Mesothelial cell of epicardium (in vitro differentiated cells): ENCODE measurements at places on chromosomes 6 and 20. TPM values are rescaled to one million over a fixed set of nuclear protein-coding genes. Genes with fewer than 3 reads are reported as not detected.
A peak's percentile ranks its signal among the peaks of the same experiment; 100 is the strongest.

DNA sequence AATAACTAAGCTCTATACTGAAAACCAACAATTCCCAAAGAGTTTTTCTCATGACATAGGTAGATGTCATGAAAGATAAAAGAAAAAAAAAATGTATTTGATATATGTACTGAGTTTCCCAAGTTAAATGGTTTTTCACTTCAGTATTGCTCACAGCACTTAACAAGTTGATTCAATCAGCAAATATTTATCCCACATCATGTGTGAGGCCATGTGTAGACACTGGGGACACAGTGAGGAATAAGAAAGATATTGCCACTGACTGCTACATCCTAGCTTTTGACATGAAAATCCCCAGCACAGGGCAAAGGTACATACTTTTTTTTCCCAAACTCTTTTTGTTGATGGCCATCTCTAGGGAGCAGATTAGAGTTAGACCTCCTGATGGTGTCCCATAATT is 25.3 kb downstream of the SPTLC3 start:
- no peaks in the 10 kb centered on the region for H3K27me3 ChIP-seq
- H3K27ac ChIP-seq: no peak overlapping the region
- DNase-seq: no peak

- peaks cover 3% of the 10 kb centered on the region for H3K36me3 ChIP-seq
- H3K27ac ChIP-seq: no peak overlapping the region
- H3K4me3 ChIP-seq: no peak overlapping the region
These were observed 163.9 kb upstream of the STXBP5 start for GRCh38 chr6:147040121-147040910.

DNA sequence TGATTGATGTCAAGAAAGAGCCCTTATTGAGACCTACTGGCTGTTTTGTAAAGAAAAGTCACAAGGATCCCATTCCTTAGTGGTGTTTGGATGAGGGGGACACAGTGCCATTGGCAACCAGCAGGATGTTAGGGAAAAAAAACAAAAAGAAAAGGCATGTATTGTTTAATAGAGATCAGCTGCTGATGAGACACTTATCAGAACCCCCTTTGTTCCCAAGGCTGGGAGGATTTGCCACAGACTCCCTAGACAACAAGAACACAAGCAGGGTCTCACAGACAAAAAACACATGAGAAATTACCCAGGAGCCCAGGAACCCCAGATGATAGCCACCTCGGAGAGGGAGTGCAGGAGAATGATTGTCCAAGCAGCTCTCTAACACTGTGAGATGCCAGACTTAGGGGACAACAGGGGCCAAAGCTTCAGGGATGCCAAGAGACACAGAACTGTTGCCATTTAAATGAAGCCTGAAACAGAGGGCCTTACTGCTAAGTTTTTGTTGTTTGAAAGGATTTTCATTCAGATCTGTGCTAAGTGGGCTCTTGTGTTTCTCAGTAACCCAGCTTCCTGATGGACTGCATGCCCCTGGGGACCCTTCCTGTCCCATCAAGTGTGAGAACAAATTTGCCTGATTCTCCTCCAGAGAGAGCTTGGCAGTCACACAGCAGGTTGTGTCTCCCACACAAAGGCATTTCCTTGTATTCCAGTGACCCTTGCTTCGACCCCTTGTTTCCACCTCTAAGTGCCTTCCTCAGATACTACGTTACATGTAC is 48.7 kb upstream of the HEY2 start:
- no peak overlapping the region for H3K4me3 ChIP-seq
- H3K36me3 ChIP-seq: no peaks in the 10 kb centered on the region
- H3K4me1 ChIP-seq: no peaks in the 10 kb centered on the region
- H3K27me3 ChIP-seq: peaks cover 15% of the 10 kb centered on the region
- no peak overlapping the region for H3K27ac ChIP-seq

DNA sequence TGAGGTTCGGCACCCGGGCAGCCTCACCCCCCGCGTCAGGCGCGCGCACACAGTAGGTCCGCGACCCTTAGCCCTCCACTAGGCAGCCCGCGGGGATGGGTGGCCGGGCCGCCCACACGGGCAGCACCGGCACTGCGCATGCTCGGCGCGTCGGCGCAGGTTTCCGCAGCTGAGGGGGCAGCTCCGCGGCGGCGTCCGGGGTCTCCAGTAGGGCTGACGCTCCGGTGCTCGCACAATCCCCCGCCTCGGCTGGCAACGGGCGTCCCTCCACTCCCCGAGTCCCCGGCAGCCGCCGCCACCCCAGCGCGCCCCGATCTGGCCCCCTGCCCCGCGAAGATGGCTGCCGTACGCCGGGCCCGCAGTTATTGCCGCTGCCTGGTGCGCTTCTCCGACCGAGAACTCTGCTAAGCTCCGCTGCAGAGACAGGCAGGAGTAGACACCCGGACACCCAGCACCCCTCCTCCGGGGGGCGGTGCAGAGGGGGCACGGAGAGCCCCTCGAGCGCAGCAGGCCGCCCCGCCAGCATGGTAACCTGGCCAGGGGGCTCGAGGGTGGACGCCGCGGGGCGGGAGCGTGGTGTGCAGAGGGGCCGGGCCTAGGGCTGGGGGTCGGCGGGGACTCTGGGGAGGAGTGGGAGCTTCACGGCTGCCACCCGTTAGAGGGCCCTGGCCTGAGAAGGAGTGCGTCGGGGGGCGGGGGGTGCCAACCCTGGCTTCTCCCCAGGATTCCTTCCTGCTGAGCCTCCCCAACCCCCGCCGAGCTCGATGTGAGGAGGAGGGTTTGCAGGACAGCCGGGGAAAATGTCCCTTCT is at the start of gene FBXO9:
FBXO9 (plus strand) TSS at position 139 of the 811 bp plus-strand sequence; CDS start at position 525, 386 bp downstream.
- H3K36me3 ChIP-seq: peaks cover 3% of the 10 kb centered on the region
- H3K4me3 ChIP-seq: peak within 1 kb of the TSS; percentile 96
- H3K27ac ChIP-seq: peak within 1 kb of the TSS; percentile 98
- no peaks in the 10 kb centered on the region for H3K27me3 ChIP-seq
- peak; percentile 69 for DNase-seq

DNA sequence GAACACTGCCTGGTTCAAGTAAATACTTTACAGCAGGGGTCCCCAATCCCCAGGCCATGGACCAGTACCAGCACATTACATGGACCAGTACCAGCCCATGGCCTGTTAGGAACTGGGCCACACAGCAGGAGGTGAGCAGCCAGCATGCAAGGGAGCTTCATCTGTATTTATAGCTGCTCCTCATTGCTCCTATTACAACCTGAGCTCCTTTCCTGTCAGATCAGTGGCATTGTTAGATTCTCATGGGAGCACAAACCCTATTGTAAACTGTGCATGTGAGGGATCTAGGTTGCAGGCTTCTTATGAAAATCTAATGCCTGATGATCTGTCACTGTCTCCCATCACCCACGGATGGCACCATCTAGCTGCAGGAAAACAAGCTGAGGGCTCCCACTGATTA is 12.0 kb upstream of the RBPJL start:
- H3K4me1 ChIP-seq: no peaks in the 10 kb centered on the region
- H3K27me3 ChIP-seq: peaks cover 36% of the 10 kb centered on the region
- DNase-seq: no peak
- H3K36me3 ChIP-seq: no peaks in the 10 kb centered on the region
- no peak overlapping the region for H3K27ac ChIP-seq

GRCh38 chr20:11155156-11155756 is 481.5 kb upstream of the JAG1 start:
- H3K36me3 ChIP-seq: no peaks in the 10 kb centered on the region
- H3K4me3 ChIP-seq: no peak overlapping the region

DNA sequence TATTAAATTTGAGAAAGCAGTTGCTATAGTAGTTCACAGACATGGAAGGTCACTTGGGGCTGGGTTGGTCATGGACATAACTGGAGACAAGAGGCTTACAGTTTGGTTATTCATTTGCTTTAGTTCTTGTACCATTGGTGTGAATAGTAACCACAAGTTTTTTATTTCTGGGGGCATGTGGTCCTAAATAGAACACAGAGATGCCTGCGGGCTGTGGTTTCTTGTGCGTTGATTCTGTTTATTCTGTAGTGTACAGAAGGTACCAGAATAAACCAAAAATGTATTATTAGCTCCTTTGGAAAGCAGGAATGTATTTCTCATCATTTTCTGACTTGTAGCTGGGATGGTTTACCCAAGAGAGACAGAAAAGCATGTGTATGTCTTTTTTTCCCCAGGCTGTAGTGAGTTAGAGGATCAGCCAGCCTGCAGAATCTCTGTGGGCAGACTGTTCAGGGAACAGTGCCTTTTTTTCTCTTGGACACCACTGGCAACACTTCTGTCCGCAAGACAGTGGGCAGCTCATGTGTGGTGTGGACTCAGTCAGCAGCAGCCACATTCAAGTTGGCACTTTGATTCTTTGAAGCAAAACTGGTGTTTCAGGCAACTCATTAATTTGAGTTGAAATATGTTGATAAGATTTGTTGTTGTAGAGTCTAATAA is 122.1 kb downstream of the LRRC1 start:
- H3K27ac ChIP-seq: no peak overlapping the region
- H3K27me3 ChIP-seq: no peaks in the 10 kb centered on the region
- H3K4me3 ChIP-seq: no peak overlapping the region
- no peak for DNase-seq
- peaks cover 20% of the 10 kb centered on the region for H3K4me1 ChIP-seq

DNA sequence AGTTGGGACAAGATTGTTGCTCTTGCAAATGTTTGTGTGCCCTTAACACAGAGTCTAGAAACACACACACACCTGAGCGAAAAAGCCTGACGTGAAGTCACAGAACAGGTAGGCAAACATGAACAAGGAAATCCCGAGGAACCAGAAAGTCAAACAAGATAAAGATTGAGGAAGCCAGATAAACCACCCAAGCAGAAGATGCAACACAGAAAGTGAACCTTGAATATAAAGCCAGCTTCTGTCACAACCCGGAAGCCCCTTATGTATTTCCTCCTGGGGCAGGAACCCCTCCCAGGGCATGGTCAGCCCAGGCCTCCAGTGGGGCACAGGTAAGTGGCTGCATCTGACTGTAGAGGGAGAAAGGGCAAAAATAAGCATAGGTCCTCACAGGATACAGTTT is 158.2 kb upstream of the SUPT3H start:
- H3K27me3 ChIP-seq: peaks cover 4% of the 10 kb centered on the region
- no peaks in the 10 kb centered on the region for H3K36me3 ChIP-seq
- H3K4me1 ChIP-seq: peaks cover 47% of the 10 kb centered on the region
- no peak overlapping the region for H3K27ac ChIP-seq
- no peak for DNase-seq

DNA sequence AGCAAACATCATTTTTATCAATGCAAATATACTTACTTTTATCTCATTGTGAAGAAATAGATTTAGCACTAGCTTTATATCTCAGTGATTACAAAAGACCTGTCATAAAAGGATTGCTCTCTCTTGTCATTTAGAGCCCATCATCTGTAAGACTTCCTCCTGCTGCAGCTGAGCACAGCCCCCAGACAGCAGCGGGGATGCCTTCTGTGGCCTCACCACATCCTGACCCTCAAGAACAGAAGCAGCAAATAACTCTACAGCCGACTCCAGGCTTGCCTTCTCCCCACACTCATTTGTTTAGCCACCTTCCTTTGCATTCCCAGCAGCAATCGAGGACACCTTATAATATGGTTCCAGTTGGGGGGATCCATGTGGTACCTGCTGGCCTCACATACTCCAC is 127.0 kb upstream of the EDN1 start:
- no peak overlapping the region for H3K27ac ChIP-seq
- peaks cover 43% of the 10 kb centered on the region for H3K36me3 ChIP-seq

DNA sequence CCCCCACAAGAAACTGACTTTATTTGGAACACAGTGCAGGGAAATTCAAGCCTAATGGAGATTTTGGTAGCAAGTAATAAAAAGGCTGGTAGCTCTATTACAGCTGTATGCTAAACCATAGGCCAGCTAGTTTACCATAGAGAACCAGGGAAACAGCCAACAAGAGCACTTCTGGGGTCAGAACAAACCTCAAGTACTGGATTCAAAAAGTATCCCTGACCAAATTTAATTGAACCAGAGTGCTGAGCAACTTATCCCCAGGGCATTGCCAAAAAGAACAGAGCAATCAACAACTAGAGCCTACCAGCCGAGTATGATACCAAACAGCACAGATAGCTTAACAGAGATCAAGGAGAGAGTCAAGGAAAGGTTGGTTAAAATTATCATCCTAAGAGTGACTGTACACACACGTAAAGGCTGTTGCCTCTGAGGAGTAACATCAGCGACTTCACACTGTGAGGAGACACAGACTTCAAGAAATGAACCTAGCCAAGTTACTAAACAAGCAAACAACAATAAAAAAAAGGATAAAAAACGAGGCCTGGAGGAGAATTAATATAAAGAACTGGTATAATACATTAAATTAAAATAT is 11.5 kb upstream of the ASF1A start:
- H3K27ac ChIP-seq: no peak overlapping the region
- H3K4me1 ChIP-seq: no peaks in the 10 kb centered on the region
- no peaks in the 10 kb centered on the region for H3K27me3 ChIP-seq
- peaks cover 2% of the 10 kb centered on the region for H3K36me3 ChIP-seq
- no peak overlapping the region for H3K4me3 ChIP-seq

GRCh38 chr20:33130568-33131061 is 37.3 kb upstream of the BPIFA2 start:
- no peak for DNase-seq
- H3K36me3 ChIP-seq: no peaks in the 10 kb centered on the region
- H3K4me3 ChIP-seq: no peak overlapping the region
- peaks cover 31% of the 10 kb centered on the region for H3K27me3 ChIP-seq
- no peaks in the 10 kb centered on the region for H3K4me1 ChIP-seq
- H3K27ac ChIP-seq: no peak overlapping the region

DNA sequence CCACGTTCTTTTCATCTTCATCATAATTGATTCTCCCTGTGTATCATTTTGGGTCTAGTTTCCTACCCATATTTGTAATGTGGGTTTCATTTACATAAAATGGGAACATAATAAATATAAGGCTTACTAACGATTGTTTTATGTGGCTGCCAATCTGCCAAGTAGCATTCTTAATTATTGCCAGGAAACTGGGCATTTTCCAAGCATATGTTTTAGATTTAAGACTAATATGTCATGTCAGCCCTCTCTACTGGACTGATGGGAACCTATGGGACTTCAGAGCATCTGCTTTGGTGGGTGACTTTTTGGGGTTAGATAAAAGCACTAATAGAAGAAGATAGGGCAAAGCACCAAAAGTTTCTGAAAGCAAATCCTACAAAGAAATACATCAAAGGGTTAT is 157.5 kb downstream of the TBX18 start:
- no peaks in the 10 kb centered on the region for H3K36me3 ChIP-seq
- H3K4me1 ChIP-seq: no peaks in the 10 kb centered on the region
- no peak overlapping the region for H3K4me3 ChIP-seq
- H3K27ac ChIP-seq: no peak overlapping the region
- H3K27me3 ChIP-seq: no peaks in the 10 kb centered on the region

- H3K36me3 ChIP-seq: no peaks in the 10 kb centered on the region
- H3K4me1 ChIP-seq: peaks cover 11% of the 10 kb centered on the region
These were observed 3.8 kb upstream of the HMGA1 start for GRCh38 chr6:34232901-34233300.

- H3K4me3 ChIP-seq: peak overlapping the region; percentile 49
- peaks cover 7% of the 10 kb centered on the region for H3K4me1 ChIP-seq
- peaks cover 88% of the 10 kb centered on the region for H3K27me3 ChIP-seq
- no peak for DNase-seq
- H3K36me3 ChIP-seq: peaks cover 1% of the 10 kb centered on the region
- no peak overlapping the region for H3K27ac ChIP-seq
These were observed 1.1 kb upstream of the BHLHE23 start for GRCh38 chr20:63007646-63008488.

- no peak for DNase-seq
- H3K4me3 ChIP-seq: no peak overlapping the region
- H3K27me3 ChIP-seq: no peaks in the 10 kb centered on the region
- peaks cover 22% of the 10 kb centered on the region for H3K4me1 ChIP-seq
- no peak overlapping the region for H3K27ac ChIP-seq
These were observed 105.4 kb upstream of the AKIRIN2 start for GRCh38 chr6:87807475-87807874.

Gene TSHZ2
- total RNA-seq: 28.8 to 31.0 TPM (median 29.1 TPM) in 3 replicates

Gene FITM2
- 3.6 to 4.2 TPM (median 3.6 TPM) in 3 replicates for total RNA-seq

Gene MYH7B
- 0.73 to 1.8 TPM (median 1.3 TPM) in 3 replicates for total RNA-seq

Gene KAT14
- total RNA-seq: 22.2 to 23.9 TPM (median 22.5 TPM) in 3 replicates

Gene RGS19
- 7.0 to 8.1 TPM (median 7.9 TPM) in 3 replicates for total RNA-seq

Gene NKAIN4
- 16.1 to 18.4 TPM (median 16.8 TPM) in 3 replicates for total RNA-seq

Gene BPIFB1
- not detected in 3 replicates for total RNA-seq

Gene C20orf202
- 0.22 to 0.27 TPM in 2 of 3 replicates, not detected in the other for total RNA-seq
